ENCODE measurements at places on chromosomes 2 and 18.

DNA sequence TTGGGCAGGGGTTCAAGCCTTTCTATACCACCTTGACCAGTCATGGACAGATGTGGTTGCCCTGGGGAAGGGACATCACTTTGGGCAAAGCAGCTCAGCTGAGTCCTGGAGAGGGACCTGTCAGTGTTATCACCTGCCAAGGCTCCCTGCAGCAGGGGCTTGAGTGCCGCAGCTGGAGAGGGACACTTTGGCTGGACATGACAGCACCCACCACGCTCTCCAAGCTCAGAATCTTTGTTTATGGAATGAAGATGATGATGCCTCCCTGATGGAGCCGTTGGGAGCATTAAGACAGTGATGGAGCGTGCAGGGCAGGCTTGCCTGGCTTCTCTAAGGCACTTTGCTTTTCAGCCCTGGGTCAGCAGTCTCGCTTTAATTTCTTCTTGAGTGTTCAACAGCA, 4.3 kb upstream of the TFCP2L1 start:
- DNase-seq, result no peak

- no peak for DNase-seq
Observed at GRCh38 chr18:24627644-24628315, 167.3 kb downstream of the HRH4 start.

DNA sequence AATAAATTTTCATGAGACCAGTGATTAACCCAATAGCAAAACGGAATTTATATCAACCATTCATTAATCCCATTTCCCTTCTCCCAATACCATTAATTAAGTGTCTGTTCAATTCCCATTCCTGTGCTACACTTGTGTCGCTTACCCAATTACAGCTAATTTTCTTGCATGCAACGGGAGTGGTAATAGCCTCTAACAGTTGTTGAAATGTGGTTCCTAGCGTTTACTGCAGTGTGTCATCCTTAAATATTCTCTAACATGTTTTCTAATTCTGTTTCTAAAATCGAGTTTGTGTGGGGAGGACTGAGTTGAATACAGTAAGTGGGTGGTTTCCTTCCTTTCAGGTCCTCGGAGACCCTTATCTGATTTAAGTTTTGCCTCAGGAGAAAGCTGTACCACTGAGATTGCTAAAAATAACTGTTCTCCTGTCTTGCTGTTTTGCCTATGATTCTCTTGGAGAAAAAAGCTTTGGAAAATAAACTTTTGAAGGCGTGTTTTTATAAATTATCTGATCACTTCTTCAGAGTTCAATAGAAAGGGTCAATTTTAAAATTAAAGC, 59.3 kb upstream of the LRRTM1 start:
- no peak for DNase-seq

DNA sequence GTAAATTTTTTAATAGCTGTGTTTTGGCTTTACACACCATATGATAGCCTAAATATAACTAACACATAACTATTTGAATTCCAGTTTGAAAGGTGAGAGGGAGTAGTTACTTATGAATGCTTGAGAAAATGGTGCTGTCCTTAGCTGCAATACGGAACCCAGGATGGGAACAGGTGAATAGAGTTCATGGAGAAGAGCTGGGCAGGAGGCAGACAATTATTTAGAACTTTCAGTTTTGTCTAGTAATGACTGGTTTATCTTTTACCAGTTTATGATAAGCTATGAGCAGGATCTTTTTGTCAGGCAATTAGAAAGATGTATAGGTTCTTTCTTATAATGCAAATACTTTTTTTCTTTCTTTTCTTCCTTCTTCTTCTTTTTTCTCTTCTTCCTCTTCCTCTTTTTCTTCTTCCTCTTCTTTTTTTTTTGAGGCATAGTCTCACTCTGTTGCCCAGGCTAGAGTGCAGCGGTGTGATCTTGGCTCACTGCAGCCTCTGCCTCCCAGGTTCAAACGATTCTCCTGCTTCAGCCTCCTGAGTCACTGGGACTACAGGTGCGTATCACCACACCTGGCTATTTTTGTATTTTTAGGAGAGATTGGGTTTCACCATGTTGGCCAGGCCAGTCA, 25.9 kb downstream of the UBR3 start:
- no peak for DNase-seq

DNA sequence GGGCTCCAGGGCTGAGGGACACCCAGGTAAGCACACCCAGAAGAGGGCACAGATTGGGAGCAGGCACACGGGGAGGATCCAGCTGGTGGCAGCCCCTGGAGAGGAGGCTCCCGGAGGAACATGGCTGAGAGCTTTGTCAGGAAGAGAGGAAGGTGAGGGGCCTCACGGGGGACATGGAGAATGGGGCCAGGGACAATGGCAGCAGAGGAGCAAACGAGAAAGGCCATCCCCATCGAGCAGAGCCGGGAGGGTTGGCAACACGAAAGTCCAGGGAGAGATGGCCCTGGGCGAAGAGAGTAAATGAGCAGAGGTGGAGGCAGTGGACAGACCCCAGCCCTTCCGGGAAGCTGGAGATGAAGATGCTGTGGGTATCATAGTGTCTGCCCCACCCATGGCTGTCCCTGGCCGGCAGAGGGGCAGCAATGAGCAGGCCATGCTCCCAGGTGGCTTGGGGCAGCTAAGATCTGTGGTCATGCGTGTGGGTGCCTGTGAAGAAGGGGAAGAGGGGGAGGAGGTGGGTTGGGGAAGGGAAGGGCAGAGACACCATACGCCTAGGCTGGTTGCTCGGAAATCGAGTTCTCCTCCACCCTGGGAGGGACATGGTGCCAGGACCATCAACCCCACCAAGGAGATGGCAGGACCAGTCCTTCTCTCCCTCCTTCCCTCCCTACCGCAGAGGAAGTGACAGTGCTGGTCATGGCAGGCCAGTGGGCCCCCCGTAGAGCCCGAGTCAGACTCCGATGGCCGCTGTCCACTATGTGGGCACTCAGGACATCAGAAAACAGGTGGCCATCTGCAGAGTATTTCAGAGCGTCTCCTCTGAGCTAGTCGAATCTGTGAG, 191.7 kb downstream of the NDUFA10 start:
- no peak for DNase-seq

GRCh38 chr2:140063356-140063755, 1283.2 kb upstream of the NXPH2 start:
- no peak for DNase-seq

GRCh38 chr2:48313036-48313877, 216.7 kb upstream of the STON1 start:
- no peak for DNase-seq

DNA sequence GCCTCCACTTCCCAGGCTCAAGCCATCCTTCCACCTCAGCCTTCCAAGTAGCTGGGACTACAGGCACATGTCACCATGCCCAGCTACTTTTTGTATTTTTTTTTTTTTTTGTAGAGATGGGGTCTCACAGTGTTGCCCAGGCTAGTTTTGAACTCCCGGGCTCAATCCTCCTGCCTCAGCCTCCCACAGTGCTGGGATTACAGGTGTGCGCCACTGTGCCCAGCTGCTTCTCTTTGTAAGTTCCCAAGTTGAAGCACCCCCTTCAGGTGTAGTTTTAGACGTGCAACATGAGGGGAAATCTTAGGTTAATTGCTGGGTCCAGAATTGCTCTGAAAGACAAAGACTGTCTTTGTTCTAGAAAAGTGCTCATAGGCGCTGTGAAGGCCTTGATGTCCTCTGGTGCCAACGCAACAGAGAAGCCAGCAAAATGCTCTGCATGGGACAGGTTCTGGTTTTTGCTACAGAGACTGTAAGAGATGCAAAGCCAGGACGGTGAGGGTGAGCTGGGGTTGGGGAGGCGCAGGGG, 46.6 kb downstream of the RRM2 start:
- DNase-seq, result no peak

GRCh38 chr2:184646177-184646576, 47.8 kb downstream of the ZNF804A start:
- no peak for DNase-seq

DNA sequence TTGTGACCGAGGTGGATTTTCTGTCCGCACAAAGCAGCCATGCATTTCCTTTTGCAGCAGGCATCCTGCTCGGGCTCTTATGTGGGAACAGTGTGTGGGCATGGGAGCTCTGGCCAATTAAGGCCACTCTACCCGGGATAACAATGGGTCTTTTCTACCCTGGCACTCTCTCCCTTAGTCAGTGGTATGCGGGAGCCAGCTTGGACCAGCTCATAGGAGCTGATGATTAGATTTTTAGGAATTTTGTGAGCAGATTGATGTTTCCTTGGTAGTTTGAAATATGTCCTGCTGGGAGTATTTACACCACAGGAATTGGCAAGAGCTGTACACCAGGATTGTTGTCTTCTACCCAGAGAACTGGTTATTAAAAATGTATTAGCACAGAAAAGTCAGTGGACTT, 89.3 kb downstream of the SPP2 start:
- DNase-seq, result no peak

DNA sequence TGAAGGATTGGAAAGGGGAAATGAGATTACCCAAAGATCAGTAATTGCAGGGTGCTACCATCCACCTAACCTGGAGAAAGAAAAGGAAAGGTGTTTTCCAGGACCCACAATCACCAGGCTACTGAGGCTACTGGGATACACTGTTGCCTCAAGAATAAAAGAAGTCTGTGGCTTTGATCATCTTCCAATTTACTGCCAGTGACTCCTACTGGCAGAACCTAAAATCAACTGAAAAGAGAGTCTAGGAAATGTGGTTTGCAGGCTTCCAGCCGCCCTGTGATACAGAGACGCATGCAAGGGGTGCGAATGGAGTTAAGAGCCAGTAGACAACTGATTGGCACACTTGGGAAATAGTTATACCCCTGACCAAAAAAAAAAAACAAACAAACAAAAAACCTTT, 16.6 kb upstream of the TTL start:
- DNase-seq, result no peak

Measured in activated effector memory CD4-positive, alpha-beta T cell treated with Interleukin-2 at 50 U/mL for 16 hours (primary cell).